ENCODE measurements at places on chromosomes 6 and 20.

GRCh38 chr6:109456710-109457561 lies 1.4 kb upstream of the MICAL1 start:
- no peak for DNase-seq

DNA sequence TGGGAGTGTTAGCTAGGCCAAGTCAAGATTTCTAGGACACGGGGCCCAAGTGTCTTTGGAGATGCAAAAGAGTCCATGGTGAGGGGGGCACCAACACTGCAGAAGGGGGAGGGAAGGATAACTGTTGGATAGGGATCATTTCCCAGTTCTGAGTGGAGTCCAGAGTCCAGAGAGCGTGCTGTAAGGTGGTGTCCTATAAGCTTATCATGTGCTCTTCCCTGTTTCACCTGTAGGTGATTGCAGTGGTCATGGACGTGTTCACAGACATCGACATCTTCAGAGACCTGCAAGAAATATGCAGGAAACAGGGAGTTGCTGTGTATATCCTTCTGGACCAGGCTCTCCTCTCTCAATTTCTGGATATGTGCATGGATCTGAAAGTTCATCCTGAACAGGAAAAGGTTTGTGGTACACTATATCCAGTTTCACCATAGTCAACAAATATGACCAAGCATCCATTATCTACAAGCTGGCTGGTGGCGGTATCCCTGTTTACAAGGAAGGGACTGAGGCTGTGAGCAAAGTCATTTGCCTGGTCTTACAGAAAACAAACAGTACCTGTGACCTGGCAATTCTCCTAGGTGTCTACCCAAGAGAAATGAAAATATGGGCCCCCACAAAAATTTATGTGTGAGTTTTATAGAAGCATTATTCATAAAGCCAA lies 15.6 kb downstream of the FAM83D start:
- DNase-seq = no peak

DNA sequence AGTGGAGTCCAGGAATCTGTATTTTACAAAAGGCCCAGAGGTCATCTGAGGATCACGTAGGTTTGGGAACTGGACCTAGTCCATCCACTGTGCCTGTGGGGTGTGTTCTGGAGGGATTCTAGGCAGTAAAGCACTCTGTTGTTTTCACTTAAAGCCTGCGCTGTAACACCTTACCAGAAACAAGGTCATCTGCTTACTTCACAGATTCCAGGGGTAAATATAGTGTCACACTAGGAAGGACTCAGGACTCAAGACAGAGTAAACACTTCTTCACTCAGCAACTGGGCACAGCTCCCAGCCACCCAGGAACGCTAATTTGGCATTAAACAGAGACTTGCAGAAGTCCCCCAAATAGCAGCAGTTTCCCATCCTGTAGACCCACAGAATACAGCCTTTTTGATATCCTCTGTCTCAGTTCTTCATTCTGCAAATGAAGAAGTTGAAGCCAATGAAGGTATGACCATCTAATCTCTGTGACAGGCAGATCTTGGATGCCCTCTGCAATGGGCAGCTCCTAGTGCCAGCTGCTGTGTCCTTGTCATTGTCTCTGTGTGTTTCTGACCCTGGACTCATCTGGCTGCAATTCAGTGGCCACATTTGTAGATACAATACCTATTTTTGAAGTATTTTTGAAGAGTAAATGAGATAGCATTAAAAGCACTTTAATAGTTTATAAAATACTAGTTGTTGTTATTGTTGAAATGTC lies 129.1 kb downstream of the SLC24A3 start:
- DNase-seq = no peak

DNA sequence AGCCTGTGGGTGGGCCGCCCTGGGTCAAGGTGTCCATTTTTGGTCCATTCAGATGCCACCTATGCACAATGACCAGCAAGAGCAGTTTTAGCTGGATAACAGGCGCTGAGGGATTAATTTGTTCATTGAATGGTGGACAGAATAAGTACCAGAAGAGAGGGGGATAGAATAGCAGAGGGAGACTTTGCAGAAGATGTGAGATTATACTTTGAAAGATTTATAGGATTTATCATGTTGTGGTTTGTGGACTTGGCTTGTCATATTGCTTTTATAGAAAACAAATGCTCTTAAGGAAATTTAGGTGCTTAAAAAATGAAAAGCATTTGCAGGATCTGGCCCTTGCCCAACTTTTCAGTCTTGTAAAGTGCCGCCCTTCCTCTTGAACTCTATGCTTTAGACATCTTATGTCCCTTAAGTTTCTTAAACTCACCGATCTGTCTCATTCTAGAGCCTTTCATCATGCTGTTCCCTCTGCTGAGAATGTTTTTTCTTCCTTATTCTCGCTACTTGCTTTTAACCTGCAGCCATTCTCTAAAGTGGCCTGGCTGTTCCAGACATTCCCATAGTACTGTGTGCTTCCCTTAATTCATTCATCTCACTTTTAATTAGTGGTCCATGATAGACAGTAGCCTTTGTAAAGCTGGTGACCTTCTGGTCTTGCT lies 42.5 kb downstream of the CD109 start:
- no peak for DNase-seq

DNA sequence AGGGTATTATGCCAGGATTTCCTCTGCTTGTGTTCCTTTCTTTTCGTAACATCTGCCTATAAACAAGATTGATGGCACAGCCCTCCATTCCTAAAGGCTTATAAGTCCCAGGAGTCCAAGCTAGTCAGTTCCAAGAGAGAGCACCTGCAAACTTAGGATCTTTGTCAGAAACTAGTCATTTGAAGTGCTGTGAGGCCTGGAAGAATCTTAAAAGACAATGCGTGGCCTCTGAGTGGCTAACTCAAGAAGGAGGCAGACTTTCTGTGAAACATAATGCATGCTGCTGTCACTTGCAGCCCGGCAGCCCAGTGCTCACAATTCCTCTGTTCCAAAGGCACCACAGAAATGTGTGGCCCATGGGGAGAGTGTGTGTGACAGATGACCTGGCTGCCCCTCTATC lies 135.0 kb upstream of the SUPT3H start:
- no peak for DNase-seq

GRCh38 chr6:110116258-110116657 lies 63.2 kb downstream of the WASF1 start:
- DNase-seq = no peak

- DNase-seq = no peak
Observed at GRCh38 chr20:18092890-18093289, 35.2 kb upstream of the OVOL2 start.

DNA sequence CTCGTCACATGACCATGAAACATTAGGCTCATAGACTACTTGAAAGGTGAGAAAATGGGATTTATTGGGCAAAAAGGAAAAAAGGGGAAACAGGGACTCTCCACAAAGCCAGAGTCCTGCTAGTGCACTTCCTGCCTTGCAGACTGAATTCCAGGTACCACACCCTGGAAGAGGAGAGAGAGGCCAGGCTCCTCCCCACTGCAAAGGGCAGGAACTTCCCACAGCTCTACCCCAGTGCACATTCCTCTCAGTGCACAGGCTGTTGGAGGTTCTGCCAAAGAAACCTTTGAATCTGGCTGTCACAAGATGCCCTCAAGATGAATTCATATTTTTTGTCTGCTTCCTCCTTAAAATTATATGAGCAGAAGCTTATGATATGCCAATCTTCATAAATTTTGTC lies 920.4 kb upstream of the GJE1 start:
- DNase-seq = no peak

- DNase-seq = no peak
Observed at GRCh38 chr6:110002676-110003075, 24.6 kb downstream of the GPR6 start.

- DNase-seq = peak; percentile 28
Observed at GRCh38 chr20:5402903-5403531, 86.3 kb upstream of the PROKR2 start.

DNA sequence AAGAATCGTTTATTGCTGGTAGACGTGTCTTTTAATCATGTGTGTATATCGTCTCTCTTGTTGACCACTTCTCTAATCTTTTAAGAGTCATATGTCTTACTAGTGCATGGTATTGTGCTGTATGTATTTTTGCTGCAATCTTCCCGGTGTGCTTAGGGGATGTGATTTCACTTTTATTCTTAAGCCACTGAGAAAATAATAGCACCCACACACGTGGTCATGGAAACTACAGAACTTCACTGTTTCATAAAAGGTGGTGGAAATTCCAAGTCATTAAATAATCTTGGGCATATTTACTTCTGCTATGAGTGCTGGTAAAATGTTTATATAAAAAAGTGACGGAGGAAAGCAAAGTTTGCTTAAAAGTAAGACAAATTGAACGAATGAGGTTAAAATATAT lies 3.0 kb upstream of the CDYL start:
- DNase-seq = no peak

GRCh38 chr6:108309844-108310243 lies 15.0 kb downstream of the AFG1L start:
- DNase-seq = no peak

- DNase-seq = no peak
Observed at GRCh38 chr6:127185437-127185995, 67.0 kb downstream of the RSPO3 start.

DNA sequence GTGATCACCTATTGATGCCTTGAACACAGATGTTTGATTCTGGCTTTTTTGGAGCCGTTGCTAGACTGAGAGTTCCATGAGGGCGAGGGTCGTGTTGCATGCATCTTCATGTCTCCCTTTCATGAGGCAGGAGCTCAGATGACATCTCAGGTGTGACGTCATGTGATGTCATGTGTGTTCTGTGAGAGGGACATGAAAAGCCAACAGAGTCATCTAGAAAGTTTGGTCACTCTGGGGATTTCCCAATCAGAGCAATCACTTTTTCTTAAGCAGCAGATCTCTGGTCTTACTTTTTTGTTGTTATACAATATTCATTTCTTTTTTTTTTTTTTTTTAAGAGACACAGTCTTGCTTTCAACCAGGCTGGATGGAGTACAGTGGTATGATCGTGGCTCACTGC lies 411.8 kb downstream of the PREX1 start:
- DNase-seq = peak; percentile 22

DNA sequence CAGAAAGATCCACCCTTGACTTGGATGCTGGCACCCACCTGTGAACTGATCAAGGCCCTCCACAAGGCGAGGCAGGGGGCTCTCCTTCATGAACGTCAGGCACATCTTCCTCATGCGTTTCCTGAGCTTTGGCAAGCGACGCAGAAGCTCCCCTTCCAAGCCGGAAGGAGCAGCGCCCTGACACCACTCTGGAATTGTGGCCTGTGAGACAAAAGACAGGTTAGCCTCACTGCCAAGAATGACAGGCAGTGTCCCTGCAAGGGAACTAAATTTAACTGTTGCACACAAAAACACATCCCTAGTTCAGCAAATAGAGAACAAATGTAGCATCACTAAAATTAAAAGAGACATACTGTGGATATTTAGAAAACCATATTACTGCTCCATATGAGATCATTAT lies 42.0 kb upstream of the LYRM2 start:
- DNase-seq = no peak

DNA sequence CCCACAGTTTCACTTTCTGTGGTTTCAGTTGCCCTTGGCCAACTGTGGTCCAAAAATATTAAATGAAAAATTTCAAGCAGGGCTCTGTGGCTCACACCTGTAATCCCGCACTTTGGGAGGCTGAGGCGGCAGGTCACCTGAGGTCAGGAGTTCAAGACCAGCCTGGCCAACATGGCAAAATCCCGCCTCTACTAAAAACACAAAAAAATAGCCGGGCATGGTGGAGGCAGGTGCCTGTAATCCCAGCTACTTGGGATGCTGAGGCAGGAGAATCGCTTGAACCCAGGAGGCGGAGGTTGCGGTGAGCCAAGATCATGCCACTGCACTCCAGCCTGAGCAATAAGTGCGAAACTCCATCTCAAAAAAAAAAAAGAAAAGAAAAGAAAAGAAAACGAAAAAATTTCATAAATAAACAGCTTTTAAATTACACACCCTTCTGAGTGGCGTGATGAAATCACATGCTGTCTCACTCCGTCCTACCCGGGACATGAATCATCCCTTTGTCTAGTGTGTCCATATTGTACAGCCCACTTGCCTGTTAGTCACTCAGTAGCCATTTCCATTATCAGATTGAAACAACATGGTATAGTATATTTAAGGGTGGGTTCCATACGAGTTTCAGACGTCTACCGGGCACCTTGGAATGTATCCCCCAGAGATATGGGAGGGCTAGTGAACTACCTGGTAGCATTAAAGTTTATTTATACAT lies 11.7 kb downstream of the PTPRK start:
- no peak for DNase-seq

DNA sequence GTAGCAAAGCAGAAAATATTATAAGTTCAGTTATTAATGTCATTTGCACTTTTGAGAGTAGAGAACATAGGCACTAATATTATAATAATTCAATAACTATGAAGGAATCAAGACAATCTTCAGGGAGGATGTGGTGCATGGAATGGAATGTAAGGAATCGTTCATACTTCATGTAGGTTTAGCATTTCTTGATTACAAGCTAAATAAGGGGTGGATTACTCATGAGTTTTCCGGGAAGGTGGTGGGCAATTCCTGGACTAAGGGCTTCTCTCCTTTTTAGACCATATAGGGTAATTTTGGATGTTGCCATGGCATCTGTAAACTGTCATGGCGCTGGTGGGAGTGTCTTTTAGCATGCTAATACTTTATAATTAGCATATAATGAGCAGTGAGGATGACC lies 9.1 kb upstream of the BTNL2 start:
- DNase-seq = no peak

- DNase-seq = no peak
Observed at GRCh38 chr6:34457742-34458735, 7.8 kb upstream of the PACSIN1 start.

DNA sequence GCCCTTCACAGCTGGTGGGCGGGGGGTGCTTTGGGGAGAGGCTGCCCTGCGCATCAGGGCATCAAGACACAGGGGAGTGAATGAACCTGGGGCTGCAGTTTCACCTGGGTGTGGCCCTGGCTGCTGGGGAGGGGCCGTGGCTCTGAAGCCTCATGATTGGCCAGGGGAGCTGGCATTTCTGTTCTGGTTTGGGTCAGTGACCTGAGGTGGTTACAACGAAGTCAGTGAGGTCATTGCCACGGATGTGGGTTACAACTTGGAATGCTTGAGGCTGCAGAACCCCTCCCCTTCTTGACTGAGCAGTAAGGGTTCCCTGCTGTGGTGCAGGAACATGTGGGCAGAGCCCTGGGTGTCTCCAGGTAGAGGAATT lies 3.0 kb downstream of the TCEA2 start:
- peak; percentile 85 for DNase-seq

GRCh38 chr6:41630946-41631345 lies 7.3 kb upstream of the MDFI start:
- no peak for DNase-seq

DNA sequence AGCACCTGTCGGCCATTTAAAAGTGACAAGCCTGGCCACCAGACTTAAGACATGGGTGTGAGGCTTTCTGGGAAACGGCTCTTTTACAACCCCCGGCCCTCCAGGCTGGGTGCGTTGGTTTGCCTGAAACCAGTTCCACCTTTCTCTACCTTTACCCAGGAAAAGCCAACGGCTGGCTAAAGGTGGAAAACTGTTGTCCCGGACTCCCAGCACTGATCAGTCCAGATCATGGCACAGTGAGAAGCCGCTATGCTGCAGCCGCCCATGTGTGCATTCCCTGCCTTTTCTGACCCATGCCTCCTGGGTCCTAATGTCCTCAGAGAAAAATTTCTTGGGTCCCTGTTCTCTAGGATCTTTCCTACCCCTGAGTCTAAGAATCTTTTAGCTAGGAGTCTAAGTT lies 655.7 kb upstream of the HS3ST5 start:
- DNase-seq = no peak

- no peak for DNase-seq
Observed at GRCh38 chr6:1763404-1763803, 153.7 kb downstream of the FOXC1 start.

- no peak for DNase-seq
Observed at GRCh38 chr6:14641423-14642135, 524.0 kb downstream of the CD83 start.

GRCh38 chr6:157246048-157246630 lies 77.2 kb downstream of the TMEM242 start:
- no peak for DNase-seq

GRCh38 chr6:24249926-24250325 lies 107.9 kb downstream of the DCDC2 start:
- no peak for DNase-seq
